Ureter (tissue), 1 donor: ENCODE measurements at places on chromosomes 5 and 9.

- no peak for DNase-seq
Observed at GRCh38 chr5:115467628-115468027, 76.9 kb downstream of the FEM1C start.

DNA sequence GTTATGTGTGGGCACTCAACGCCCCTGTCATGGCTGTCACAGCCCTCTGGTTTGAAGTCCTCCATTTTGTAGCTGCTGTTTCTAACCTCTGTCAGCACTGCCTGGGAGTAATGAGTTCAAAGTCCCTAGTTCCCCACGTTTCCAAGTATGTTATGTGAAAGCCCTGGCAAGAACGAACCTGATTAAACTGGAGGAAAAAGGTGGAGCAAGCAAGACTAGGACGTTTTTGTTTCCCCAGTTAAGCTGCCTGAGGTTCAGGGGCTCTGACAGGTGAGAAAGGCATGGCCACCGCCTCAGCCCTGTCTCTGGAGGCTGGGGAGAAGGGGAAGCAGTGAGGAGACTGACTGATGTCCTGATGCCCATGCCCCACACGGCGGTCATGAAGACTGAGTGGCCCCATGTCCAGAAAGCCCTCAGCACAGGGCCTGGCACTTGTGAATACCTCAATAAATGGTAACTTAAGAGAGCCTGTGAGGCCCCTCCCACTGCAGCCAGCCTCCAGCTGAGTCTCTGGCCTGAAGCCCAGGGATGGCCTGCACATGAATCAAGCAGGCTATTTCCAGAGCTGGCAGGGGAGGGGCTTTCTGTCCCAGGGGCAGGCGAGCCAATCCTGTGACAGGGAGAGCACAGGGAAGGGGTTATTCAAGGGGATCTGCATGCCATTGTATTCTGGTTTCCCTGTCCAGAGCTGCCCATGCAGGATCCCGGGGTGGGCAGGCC lies 61.8 kb downstream of the PFDN1 start:
- DNase-seq = peak; percentile 92

DNA sequence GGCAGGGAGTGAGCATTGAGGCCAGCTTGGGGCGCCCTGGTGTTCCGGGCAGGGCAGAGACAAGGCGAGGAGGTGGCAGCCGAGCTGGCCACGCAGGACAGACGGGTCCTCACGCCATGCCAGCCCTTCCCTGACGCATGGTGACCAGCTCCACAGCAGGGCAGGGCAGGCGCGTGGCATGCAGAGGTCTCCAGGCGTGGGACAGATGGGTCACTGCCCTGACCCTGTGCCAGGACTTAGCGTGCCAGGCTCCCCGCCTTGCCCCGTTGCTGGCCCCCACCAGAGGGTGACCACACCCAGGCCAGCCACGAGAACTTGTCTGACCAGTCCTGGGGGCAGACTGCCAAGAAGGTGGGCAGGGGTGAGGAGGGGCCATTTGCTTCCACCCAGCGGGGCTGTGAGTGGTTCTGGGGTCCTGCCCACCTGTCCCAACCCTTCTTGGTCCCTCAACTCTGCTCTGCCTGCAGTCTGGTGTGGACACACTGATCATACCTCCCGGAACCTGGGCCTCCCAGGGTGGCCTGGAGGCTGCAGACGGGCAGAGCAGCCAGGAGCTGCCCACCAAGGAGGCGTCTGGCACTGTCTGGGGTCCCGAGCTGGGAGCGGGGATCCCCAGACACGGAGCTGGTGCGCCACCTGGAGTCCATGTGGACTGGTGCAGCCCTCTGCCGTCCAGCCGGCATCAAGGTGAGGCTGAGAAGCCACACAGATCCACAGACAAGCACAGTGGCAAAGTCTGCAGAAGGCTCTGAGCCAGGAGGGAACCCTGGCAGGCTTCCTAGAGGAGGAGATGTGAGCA lies at the start of gene RNF224:
Gene RNF224, plus strand, starts transcription at position 449 of the 799 bp plus-strand sequence. CDS start 834 bp downstream, outside the sequence.
- peak; percentile 79 for DNase-seq

DNA sequence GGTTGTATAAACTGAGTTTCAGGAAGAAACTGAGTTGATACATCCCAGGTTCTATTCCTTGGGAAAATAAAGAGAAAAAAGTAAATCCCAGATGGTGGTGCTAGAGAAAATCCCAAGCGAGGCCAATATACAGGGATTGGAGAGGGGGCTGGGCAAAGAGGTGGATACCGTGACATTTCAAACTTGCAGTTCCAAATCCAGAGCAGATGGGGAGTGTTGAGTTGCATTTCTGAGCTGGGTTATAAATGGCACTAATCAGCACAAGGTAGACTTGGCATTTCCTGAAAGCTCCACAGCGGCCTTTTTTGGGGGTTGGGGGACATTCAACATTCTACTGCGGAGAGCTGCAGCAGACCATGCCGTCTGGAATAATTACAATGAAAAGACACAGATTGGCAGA lies 224.4 kb downstream of the NXNL2 start:
- DNase-seq = no peak

- no peak for DNase-seq
Observed at GRCh38 chr5:92513067-92513466, 1068.0 kb downstream of the NR2F1-AS1 start.

- no peak for DNase-seq
Observed at GRCh38 chr5:63563008-63563917, 399.0 kb downstream of the HTR1A start.

GRCh38 chr5:55176176-55176818 lies 3.3 kb upstream of the CDC20B start:
- no peak for DNase-seq

DNA sequence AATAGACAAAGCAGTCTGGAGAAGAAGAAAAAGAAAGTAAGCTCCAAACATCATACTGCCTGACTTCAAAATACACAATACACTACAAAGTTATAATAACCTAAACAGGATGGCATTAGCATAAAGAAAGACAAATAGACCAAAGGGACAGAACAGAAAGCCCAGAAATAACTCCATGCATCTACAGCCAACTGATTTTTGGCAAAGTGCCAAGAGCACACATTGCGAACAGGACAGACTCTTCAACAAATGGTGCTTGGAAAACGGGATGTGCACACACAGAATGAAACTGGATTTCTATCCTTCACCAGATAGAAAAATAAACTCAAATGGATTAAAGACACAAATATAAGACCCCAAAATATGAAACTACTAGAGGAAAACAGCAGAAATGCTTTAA lies 66.6 kb upstream of the SPATA31E1 start:
- no peak for DNase-seq

- no peak for DNase-seq
Observed at GRCh38 chr9:100408546-100409175, 18.3 kb upstream of the MSANTD3 start.

- DNase-seq = no peak
Observed at GRCh38 chr9:4904322-4905134, 80.5 kb upstream of the JAK2 start.

GRCh38 chr9:72749276-72749675 lies 203.6 kb downstream of the ALDH1A1 start:
- no peak for DNase-seq

- DNase-seq = no peak
Observed at GRCh38 chr5:109744261-109744660, 54.5 kb downstream of the MAN2A1 start.

GRCh38 chr5:73215891-73216610 lies 43.1 kb downstream of the TMEM174 start:
- DNase-seq = peak; percentile 79
